ENCODE measurements at places on chromosomes 3 and 15.

GRCh38 chr3:23136054-23136453 is 67.1 kb upstream of the UBE2E2 start:
- no peak for DNase-seq

DNA sequence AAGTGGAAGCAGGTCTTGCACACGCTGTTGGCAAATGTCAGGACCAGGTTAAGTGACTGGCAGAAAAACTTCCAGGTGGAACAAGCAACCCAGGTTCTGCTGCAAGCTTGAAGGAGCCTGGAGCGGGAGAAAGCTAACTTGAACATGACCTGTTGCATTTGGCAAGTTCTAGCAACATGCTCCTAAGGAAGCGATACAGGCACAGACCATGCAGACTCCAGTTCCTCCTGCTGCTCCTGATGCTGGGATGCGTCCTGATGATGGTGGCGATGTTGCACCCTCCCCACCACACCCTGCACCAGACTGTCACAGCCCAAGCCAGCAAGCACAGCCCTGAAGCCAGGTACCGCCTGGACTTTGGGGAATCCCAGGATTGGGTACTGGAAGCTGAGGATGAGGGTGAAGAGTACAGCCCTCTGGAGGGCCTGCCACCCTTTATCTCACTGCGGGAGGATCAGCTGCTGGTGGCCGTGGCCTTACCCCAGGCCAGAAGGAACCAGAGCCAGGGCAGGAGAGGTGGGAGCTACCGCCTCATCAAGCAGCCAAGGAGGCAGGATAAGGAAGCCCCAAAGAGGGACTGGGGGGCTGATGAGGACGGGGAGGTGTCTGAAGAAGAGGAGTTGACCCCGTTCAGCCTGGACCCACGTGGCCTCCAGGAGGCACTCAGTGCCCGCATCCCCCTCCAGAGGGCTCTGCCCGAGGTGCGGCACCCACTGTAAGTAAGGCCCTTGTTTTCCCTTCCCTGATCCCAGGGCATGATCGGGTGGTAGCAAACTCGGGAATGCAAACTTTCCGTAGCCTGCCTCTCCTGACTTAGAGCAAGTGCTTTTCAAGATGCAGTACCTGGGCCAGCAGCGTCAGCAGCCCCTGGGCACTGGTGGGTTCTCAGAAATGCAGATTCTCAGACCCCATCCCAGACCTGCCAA is 759 bp downstream of the GALNT15 start:
- DNase-seq, result no peak

DNA sequence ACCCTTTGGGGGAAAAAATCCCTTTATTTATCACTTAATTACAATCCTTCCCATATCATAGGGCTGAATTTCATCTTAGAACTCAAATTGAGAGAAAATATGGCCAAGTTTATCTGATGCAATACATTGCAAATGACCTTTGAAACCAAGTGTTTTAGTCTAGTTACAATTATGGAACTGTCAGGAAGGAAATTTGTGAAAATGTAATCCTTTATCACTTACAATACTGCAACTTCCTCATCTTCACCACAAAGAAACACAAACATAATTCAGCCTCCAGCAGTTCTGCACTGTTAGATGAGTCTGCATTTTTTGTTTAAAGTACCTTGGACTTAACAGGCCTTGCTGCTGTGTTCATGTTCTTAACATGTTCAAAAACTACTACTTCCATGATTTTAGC is 4.6 kb downstream of the CCPG1 start:
- DNase-seq, result peak; percentile 36

DNA sequence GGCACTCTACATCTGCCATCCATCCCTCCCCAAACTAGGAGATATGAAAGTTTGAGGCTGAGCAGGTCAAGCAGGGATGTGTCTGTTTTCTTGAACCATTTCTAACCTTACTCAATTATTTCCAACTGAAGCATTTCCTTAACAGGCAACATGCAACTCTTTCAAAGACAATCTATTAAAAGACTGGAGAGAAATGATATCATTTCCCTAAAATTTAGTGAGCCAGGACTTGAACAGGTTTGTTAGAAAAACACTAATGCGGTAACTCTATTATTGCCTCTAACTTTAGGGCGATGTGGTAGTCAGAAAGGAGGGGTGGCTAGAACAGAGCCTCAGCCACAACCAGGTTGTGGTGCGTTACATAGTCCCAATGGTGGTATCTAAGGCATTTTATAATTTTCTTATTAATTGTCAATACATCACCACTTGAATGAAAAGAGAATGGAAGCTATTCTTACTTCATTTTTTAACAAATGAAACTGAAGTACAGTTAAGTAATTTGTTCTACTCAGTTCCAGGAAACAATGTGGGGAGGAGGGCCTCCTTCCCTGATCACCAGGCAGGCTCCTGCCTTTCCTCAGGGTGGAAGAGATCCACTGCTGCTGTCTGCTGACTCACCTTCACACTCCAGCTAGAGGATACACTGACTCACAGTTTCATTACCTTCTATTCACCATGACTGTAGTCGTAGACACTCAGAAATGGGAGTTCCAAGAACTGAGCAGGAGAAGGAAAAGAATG is 22.8 kb downstream of the MYO1E start:
- peak; percentile 58 for DNase-seq

DNA sequence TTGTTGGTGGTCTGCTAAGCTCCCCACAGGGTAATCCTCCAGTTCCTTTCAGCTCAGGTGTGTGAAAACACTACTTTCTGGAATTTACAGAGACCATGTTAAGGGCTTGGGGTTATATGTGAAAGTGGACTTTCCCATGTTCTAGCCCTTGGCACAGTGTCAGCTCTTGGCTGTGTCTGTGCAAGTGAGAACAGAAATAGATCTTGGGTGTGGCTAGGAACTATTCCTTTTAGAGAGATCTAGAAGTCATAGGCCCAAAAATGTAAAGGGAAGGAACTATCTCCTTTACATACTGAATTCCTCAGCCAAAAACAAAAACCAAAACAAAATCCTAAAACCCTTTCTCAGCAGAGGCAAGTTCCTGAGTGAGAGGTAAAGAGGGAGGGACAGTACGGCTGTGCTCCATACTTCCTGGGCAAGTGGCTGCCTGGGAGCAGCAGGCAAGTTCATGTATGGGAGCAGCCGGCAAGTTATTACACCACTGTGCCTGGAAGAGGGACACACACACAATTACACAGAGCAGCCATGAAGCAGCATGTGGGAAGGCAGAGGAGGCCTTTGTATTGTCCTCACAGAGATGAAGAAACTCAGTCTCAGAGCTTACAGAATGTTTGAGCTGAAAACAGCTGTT is 19.9 kb upstream of the C3orf62 start:
- no peak for DNase-seq

DNA sequence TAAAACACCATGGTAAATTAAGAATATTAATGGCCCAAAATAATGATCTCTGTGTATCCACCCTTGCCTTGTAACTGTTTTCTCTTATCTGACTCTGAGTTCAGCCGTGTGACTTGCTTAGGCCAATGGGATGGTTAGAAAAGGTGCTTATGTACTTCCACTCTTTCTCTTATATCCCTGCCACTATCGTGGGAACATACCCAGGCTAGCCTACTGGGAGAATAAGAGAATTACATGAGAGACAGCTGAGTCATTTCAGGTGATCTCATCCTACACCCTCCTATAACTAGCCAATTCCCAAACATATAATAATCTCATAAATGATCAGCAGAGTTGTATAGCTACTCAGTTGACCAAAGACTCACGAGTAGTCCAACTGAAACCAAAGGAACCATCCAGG is 98.3 kb upstream of the ABI3BP start:
- no peak for DNase-seq

DNA sequence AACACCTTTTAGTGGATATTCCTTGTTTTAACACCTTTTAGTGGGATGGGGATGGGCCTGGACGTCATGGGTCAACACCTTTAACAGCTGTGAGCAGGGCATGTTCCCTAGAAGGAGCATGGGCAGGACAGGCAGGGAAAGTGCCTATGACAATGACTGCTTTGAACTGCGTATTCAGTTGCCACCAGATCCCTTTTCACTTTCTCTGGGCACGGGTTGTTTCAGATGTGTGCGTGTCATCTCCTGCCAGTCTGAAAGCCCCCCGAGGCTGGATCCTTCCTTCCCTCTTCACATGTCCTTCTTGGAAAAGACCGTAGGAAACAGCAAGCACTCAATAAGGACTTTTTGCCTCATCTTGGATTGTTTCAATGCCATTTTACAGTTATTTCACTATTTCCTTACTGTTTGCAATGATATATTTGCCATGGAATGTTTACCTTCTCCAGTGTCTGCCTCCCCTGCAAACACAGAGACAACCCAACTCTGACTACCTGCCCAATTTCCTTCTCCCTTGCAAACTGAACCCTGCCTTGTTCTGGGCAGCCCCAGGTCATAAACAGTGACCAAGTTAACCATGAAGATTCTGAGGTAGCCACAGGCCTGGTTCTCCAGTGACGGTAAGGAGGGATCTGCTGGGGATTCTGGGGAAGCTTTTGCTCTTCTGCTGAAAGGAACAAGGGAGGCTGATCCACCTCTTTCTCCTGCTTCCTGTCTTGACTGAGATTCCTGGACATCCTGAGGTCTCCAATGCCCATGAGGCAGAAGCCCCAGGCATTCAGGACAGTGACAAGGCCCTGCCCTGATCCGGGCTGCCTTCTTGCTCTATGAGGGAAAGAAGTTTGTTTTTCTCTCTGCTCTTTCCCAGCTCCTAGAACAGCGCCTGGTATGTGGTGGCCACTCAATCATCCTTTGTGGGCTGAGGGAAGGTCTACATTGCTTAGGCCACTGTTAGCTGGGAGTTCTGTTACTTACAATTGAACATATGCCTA is 51.8 kb downstream of the NOX5 start:
- no peak for DNase-seq
